ENCODE measurements at places on chromosomes 1 and 21.

DNA sequence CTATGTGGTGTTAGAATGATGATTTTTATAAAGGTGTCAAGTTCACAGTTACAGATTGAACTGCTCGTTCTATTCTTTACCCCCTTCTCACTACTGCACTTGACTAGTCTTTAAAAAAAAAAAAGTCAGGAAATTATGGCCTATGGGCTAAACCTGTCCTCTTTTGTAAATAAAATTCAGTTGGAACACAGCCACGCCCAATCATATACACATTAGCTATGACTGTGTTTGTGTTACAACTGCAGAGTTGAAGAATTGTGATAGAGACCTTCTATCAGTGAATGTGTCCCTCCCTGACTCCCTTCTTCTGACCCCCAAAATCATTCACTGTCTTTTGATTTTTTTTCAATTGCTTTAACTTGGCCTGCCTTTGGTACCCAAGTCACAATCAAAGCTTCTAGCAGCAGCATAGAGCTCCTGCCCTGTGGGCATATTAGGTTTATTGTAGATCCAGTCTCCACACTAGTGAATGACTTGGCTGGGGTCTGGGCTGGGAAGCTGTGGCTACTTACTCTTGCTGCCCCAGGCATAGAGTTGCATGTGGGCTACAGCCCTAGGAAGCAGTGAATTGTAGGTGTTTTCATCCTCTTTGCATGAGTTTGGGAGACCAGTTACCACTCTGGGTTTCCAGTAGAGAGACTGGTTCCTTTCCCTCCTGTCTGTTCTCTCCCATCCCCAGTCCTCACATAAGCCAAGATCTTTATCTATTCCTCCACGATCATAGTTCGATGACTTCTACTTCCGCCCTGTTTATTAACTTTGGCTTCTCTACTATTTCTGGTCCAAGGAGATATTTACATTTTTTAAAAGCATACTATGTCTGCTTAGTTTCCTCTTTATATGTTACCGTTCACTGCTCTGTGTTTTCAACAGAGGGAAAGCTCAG is 249.9 kb downstream of the FMN2 start:
- no peak for DNase-seq

- no peak for DNase-seq
Measured at GRCh38 chr1:33500547-33500946, 28.1 kb downstream of the ZSCAN20 start.

GRCh38 chr1:109432336-109432735 is 6.1 kb upstream of the PSMA5 start:
- DNase-seq, result peak; percentile 21

- no peak for DNase-seq
Measured at GRCh38 chr1:6401673-6402072, 8.1 kb upstream of the ACOT7 start.

GRCh38 chr1:26191739-26192138 is 1.3 kb downstream of the CATSPER4 start:
- DNase-seq, result no peak

DNA sequence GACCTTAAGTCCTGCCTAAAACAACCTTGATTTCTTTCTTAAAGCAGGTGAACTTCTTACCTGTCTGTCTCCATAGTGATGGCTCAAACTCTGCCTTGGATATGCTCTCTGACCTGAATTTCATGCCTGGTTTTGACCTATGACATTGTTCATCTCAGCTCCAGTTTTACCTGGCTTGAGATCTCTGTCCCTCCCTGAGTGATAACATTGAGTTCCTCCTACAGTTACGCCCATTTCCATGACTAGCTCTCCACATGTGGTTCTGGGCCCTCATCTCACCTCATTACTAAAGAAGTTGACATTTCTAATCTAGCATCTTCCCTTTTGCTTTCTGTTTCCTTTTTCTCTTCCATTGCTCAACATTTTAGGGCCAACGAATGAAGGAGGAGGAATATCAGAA is 233.1 kb downstream of the HHIPL2 start:
- no peak for DNase-seq

- no peak for DNase-seq
Measured at GRCh38 chr21:15549671-15550070, 180.1 kb upstream of the USP25 start.

DNA sequence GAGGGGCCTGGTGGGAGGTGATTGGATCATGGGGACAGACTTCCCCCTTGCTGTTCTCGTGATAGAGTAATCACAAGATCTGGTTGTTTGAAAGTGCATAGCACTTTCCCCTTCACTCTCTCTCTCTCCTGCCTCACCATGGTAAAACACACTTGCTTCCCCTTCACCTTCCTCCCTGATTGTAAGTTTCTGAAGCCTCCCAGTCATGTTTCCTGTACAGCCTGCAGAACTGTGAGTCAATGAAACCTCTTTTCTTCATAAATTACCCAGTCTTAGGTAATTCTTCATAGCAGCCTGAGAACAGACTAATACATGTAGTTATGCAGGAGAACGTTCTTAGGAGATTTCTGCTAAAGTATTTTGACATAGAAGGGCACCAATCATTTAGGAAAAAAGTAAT is 59.9 kb upstream of the FBXO28 start:
- DNase-seq, result no peak

GRCh38 chr21:44903050-44903685 is 17.5 kb downstream of the ITGB2 start:
- DNase-seq, result no peak

- DNase-seq, result no peak
Measured at GRCh38 chr1:172085317-172085716, 244.0 kb downstream of the DNM3 start.
